Fibroblast of skin of left biceps (primary cell): ENCODE measurements at places on chromosomes 5 and 9.

- peak; percentile 67 for DNase-seq
Measured at GRCh38 chr5:17441351-17441750, 56.7 kb upstream of the TAF11L2 start.

DNA sequence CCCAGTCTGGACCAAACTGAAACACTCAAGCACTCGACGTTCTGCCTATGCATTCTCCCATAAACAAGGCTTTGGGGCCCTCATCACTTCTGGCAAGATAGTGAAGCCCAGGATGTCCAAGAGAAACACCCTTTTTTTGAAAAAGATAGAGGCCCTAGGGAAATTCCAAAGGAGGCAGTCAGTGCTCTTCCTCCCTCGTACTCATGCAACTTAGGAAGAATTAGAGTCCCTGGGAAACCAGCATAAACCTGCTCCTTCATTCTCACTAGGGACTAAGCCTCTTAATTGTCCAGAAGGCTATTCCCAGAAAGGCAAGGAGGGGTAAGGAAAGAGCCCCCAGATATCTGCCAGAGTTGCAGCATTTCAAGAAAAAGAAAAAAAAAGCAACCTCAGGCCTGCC is 7.8 kb upstream of the RUSC2 start:
- no peak for DNase-seq

DNA sequence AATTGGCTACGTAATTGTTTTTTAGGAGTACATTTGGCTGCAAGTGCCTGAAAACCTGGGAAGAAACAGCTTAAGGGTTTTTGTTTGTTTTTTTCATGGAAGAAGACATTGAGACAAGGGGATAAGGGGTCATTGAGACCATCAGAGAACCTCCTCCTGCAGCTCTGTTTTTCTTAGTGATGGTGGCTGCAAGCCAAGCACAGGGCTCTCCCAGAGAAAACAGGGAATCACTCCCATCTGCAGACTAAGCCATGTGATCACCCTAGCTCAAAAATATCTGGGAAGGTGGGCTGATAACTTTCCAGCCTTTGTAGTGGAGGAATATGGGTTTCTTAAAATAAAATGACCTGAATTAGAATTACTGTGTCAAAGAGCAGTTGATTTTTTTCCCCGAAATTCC is 25.1 kb downstream of the PALM2AKAP2 start:
- DNase-seq: no peak

GRCh38 chr9:76373173-76373783 is 20.9 kb downstream of the RFK start:
- DNase-seq: no peak

DNA sequence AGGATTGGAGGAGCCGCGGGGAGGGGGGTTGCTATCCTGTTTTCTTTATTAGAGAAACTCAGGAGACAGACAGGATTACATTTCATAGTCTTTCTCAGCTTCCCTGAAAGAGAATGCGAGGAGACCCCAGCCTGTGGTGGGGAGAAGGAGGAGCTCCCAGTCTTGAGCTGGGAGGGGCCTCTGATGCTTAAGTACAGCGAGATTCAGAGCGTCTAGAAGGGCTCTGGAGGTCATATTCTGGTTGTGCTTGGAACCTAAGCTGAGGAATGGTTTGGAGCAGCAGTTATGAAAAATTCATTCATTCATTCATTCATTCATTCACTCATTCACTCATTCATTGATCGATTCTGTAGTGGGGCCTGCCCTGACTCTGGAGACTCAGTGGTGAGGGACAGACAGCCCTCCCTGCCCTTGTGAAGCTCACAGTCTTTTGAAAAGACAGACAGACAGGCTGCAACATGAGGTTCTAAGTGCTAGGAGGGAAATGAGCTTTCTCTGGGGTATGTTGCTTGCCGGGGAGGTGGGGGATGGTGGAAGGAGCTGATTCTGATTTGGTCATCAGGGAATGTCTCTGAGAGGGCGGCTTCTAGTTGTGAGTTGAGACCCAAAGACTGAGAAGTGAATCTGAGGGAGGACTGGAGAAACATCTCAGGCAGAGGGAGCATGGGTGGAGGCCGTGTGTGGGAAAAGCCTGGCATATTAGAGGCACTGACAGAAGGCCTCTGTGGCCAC is 2.5 kb upstream of the SPRY4 start:
- DNase-seq: peak; percentile 50

- no peak for DNase-seq
Measured at GRCh38 chr5:57094753-57095683, 78.8 kb upstream of the GPBP1 start.

- DNase-seq: no peak
Measured at GRCh38 chr5:154370119-154370518, 75.7 kb upstream of the SAP30L start.

GRCh38 chr5:154826-155225 is 36.5 kb upstream of the LRRC14B start:
- no peak for DNase-seq
